ENCODE measurements at places on chromosomes 2 and 18. TPM values are rescaled to one million over a fixed set of nuclear protein-coding genes. Genes with fewer than 3 reads are reported as not detected.
A peak's percentile ranks its signal among the peaks of the same experiment; 100 is the strongest.

Gene PAX3
- not detected for polyA plus RNA-seq

Gene SLC23A3
- 5.2 TPM for polyA plus RNA-seq

Gene C2orf66
- 0.54 TPM for polyA plus RNA-seq

Gene KIF1A
- polyA plus RNA-seq: 6.4 TPM

Gene ANKRD30BL
- polyA plus RNA-seq: 0.32 TPM

Gene BMP10
- not detected for polyA plus RNA-seq

Gene SULT1C2
- 36.6 TPM for polyA plus RNA-seq

Gene NCKAP5
- 19.7 TPM for polyA plus RNA-seq

Gene RTP5
- polyA plus RNA-seq: not detected

Gene VAPA
- polyA plus RNA-seq: 182 TPM

DNA sequence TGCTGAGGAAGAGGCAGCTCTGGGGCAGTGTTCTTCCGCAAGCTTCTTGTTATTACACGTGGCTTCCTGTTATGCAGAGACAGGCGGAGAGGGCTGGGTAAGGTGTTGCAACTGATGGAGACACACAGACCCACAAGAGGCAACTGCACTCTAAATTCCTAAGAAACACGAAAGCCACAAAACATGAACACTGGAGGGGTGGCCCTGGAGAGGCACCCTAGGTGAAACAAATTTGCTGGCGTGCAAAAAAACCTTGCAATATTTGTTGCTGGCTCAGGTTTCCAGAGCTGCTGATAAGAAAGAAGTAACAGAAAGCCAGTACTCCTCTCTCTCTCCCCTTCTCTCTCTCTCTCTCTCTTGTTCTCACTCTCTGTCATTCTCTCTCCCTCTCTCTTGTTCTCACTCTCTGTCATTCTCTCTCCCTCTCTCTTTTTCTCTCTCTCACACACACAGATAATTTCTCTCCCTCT lies 31.8 kb downstream of the ARHGAP25 start:
- no peak for DNase-seq

DNA sequence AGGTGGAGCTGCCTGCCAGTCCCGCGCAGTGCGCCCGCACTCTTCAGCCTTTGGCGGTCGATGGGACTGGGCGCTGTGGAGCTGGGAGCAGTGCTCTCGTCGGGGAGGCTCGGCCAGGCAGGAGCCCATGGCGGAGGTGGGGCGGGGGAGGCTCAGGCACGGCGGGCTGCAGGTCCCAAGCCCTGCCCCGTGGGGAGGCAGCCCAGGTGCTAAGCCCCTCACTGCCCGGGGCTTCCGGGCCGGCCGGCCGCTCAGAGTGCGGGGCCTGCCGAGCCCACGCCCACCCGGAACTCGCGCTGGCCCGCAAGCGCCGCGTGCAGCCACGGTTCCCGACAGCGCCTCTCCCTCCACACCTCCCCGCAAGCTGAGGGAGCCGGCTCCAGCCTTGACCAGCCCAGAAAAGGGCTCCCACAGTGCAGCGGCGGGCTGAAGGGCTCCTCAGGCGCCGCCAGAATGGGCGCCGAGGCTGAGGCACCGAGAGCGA lies 316.4 kb downstream of the RND3 start:
- no peak for DNase-seq

DNA sequence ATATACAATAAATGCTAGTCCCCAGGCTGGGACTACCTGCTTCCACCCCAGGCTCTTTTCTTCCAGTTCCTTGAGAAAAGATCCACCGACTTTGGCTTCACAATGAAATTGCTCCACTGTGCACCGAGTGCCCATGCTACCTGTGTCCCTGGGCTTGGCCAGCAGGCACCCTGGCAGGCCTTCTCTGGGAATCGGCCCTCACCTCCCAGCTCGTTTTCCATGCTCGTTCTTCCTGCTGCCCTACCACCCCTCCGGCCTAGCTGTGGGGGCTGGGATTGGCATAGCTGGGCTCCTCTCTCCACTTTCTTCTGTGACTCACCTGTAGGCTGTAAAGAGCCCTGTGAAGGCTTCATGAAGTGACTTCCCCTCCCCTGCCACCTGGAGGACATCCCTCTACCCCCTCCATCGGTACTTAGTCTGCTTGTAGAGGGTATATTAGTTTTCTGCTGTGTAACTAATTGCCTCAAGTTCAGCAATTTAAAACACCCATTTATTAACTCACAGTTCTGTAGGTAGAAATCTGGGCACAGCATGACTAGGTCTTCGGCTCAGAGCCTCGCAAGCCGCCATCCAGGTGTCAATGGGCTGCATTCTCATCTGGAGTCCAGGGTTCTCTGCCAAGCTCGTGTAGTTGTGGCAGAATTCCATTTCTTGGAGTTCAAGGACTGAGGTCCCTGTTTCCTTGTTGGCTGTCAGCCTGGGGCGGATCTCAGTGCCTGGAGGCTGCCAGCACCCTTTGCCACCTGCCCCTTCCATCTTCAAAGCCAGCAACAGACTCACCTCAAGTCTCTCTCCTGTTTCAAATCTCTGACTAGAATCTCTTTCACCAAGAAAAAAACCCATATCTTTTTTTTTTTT lies 57.6 kb downstream of the DPYSL5 start:
- no peak for DNase-seq

DNA sequence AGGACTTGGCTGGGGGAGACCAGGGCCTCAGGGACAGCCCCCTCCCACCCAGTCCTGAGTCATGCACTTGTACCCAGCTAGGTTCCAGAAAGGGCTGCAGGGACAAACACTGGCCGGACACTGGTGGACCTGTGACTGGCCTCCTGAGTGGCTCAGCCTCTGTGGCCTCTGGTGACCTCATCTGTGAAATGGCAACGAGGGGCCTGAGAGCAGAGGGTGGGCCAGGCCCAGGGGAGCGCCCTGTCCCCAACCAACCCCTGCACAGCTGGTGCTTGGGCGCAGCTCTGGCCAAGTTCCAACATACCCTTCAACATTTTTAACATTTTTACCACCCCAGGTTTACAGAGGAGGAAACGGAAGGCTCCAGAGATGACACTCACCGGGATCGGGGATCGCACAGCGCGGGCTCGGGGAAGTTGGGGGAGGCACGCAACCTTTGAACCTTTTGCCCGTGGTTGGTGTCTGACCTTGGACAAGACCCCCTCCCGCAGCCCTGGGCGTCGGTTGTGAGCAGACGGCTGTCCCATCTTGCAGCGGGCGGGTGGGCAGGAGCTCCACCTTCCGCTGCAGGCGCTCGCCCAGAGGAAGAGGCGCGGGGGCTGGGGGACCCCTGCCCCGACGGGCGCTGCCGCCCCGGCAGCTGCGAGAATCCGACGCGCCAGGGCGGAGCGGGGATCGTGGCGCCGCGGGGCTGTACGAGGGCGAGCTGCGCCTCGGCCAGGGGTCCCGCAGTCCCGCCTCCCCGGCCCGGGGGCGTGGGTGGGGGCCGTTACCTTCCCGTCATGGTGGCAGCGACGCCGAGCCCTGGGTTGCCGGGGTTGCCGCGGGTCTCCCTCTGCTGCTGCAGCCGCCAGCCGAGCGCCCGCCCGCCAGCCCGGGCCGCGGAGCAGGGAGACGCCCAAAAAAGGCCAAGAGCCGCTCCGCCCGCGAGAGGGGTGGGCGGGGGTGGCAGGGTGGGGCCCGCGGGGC lies 805 bp downstream of the LIMS2 start:
- peak; percentile 84 for DNase-seq

GRCh38 chr2:115115135-115115534 lies 672.7 kb downstream of the DPP10 start:
- no peak for DNase-seq

DNA sequence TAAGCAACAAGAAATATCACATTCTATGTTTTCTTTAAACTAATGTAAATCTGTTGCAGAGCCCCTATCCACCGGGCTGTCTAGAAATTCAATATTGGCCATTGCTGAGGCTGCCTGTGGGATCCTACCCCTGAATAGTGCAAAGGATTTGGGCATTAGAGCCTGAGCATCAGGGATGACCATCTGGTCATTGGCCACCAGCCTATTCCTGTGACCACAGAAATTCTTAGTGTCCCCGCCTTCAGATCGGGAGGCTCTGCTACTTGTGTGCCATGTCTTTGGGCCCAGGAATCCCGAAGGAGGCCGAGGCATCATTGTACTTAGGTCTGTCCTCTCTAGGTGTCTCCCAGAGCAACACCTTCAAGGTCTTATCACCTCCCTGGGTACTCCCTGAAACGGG lies 73.8 kb downstream of the HRH4 start:
- DNase-seq: no peak

DNA sequence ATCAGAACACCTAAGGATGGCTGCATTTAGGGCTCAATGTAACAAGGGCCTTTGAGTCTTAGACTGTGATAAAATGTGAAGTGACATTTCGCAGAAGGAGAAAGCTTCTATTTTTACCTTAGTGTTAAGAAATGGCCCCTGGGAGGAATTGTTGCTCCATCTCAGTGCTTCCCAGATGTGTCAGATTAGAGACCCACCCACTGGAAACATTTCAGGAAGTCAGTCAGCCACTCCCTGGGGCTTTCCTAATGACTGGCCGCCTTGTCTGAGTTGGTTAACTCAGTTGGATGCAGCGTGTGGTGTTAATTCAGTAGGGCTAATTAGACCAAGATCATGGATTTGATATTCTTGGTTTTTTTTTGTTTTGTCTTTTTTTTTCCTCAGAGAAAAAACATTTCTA lies 355.9 kb downstream of the PIK3C3 start:
- no peak for DNase-seq

DNA sequence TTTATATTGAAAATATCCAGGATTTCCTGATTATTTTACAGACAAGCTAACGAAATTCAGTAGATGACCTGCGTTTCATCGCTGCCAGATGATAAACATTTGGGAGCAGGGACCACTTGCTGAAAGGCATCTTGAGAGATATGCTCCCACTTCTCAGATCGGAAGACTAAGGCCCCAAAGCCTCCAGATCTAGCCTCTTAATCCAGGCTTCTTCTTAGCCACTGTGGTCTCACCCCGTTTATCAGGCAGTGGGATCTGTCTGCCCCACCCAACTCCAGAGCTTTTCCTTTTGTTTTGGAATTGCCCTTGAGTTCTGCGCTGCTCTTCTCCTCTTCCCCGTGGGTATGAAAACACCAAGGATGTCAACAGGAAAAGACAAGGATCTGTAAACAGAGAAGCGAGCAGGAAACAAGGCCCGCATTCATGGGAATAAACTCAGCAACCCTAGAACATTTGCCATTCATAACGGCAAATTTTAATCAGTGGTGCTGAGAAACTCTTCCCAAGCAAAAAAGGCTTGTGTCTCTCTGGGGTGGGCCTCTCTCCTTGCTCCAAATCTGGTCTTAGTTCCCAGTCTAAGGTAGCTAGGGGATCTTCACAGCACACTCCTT lies 21.4 kb downstream of the MYL12B start:
- DNase-seq: no peak

DNA sequence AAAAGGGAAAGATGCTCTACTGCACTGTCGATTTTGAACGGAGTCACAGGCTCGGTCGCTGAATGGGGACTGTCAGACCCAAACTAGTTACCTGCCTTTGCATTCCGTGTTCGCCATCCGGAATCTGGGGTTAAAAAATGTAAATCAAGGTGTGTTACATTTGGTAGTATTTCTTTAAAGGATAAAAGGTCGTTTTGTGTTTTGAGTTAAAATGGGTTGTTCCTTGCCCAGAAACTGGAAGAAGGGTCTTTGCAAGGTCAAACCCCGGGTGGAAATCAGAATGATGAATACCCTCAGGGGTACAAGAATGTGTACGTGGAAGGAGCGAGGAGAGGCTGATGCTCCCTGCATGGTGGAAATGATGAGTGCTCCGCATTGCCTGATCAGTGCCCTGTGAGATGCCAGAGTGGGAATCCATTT lies 1.0 kb downstream of the VSNL1 start:
- DNase-seq: no peak

DNA sequence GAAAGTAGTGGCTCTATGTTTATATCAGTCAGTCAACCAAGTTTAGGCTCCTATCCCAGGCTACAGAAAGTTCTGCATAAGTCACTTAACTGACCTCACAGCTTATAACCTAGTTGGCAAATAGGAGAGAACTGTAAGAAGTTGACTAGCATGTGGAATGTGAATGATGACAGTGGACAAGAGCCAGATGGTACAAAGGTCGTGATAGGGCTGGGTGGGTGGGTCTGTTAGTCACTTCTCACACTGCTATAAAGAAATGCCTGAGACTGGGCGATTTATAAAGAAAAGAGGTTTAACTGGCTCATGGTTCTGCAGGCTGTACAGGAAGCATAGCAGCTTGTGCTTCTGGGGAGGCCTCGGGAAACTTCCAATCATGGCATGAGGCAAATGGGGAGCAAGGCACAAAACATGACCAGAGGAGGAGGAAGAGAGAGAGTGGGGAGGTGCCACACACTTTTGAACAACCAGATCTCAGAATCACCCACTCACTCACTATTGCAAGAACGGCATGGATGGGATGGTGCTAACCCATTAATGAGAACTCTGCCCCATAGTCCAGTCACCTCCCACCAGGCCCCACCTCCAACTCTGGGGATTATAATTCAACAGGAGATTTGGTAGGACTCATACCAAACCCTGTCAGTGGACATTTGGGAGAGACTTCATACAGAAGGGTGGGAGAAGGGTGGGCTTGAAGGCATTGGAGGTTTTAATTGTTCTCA lies 68.8 kb downstream of the LTBP1 start:
- no peak for DNase-seq

GRCh38 chr18:39019989-39020388 lies 1454.4 kb upstream of the CELF4 start:
- no peak for DNase-seq

- peak; percentile 35 for DNase-seq
These were observed 50.3 kb downstream of the ARL4C start for GRCh38 chr2:234446404-234447076.

DNA sequence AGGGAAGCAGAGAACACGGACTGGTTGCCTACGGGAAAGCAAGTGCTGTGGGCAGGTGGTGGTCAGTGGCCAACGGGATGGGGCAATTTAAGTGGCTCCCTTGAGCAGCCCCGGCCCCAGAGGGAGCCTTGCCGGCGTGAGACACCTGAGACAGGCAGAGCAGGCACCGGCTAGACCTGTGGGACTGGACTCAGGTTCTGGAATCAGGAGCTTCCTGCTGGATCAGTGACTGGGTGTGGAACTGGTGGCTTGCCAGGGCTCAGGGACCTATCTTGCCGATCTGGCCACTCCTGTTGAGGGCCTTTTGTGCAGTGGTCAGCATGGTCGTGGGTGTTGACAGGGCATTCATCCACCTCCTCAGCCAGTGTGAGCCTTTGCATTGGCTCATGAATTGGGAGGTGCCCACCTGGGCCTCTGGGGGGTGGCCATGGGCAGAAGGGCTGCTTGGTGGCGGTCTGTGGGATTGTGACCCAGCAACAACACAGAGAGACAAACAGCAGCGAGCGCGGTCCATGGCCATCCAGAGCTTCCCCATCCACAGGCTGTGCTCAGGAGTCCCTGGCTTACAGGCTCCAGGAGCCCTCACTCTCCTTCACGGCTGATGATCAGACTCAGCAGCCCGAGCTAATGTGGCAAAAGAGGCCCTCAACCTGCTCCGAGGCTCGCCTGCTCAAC lies 85.4 kb upstream of the ZNF516 start:
- DNase-seq: no peak

- no peak for DNase-seq
These were observed 35.2 kb downstream of the TRPM8 start for GRCh38 chr2:233952335-233952734.

- no peak for DNase-seq
These were observed 251.7 kb downstream of the NDUFA10 start for GRCh38 chr2:239773228-239774141.

DNA sequence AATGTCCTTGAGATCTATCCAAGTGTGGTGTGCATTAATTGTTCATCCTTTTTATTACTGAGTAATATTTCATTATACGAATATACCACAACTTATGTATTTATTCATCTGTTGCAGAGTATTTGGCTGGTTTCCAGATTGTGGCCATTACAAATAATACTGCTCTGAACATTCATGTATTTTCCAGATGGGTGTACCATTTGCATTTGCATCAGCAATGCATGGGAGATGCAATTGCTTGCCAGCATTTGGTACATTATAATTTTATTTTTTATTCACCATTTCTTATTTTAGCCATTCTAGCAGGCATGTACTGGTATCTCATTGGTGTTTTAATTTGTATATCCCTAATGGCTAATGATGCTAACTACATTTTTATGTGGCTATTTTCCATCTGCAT lies 162.4 kb downstream of the SCG2 start:
- no peak for DNase-seq

Measured in left lung (tissue), 14 donors.